ENCODE measurements at places on chromosomes 2 and 18.

DNA sequence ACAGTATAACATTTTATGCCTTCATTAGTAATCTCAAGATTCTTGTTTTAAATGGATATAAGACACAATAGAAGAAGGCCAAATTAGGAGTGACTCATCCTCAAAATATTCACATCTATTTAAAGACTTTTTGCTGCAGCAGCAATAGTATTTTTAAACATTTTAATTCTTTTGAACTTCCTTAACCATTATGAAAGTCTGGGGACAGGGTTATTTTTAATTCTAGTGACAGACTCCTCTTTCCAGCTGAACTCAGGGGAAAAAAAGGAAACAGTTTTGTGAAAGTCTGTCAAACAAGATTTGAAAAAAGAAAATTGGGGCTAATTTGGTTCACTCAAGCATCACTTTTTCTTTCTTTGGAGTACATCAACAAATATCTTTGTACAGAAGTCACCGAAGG lies 541.8 kb downstream of the NUP35 start:
- DNase-seq: no peak

DNA sequence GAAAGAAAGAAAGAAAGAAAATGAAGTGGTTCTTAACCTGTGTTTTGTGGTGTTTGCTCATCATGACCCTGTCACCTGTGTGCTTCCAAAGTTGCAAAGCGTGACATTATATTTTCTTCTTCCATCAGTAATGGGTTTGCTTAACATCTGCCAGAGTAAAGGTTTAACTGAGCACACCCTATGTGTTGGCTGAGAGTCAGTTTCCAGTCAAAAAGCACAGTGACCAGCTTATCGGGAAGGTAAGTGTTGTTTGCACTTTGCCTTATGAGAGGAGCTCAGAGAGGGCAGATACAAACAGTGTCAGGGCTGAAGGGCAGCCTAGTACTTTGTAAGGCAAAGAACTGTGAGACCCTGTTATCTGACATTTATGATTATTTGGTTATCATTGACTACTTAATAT lies 406.2 kb upstream of the CWC22 start:
- DNase-seq: no peak

DNA sequence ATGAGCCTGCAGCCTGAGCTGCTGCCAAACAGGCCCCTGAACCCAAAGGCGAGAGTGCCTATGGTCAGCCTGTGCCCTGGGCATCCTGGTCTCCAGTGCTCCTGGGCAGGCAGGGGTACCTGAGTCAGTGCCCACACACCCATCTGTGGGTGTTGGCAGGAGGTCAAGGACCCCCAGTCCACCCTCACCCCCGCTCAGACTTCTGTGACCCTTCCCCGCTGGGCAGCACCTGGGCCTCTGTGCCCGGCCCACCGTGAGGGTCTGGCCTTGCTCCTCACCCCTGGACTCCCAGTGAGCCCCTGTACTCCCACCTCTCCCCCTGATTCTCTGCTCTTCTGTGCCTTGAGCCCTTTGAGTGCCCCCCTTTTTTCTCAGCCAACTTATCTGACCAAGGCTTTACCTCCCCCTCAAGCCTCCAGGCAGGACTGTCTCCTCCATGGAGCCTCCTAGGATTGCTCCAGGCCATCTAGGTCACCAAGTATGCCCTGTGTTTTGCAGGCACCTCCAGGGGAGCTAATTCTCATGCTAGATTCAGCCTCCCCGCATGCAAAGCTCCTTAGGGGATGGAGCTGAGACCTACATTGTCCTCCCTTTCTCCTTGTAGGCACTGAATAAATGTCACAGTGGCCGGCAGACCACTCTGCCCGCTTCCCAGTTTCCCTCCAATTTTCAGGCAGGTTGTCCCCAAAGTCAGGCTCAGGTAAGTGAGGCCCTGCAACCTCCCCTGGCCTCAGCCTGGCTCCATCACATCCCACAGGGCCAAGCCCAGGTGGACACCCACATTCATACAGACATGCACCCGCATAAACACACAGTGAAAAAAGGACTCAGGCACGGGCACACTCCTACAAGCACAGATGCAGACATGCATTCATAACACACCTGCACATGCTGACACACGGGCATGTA lies 21.9 kb upstream of the PTMA start:
- no peak for DNase-seq

DNA sequence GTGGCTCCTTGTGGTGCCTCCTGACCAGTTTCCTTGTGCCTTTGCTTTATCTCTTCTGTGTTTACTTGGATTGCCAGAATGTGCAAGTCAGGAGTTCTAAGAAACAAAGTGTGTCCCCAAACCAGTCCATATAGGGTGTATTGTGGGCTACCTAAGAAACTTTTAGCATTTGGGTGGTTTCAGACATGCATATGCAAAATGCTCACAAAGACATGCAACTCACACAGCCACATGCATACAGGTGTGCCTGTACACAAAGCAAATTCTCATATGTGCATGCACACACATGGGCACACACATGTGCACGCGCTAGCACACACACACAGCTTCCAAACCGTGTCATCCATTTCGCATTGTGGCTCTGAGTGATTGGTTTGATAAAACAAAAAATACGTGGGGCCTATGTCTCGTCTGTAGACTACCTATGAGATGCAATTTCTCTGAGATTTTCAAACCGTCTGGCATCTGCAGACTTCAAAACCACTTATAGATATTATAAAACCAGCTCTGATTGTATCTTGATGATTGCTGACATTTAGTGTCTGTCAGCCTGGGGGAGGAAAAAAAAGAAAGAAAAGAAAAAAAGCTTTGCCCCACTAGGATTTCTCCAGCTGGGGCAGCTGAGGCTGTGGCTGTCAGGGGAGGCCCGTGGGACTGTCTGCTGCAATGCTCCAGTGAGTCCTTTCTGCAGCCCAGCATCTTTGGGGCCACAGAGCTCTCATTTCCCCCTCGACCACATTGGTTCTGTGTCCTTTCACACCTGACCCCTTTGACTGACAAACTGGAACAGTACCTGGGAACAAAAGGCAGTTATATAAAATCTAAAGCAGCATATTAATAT lies 556.1 kb downstream of the CMPK2 start:
- no peak for DNase-seq

DNA sequence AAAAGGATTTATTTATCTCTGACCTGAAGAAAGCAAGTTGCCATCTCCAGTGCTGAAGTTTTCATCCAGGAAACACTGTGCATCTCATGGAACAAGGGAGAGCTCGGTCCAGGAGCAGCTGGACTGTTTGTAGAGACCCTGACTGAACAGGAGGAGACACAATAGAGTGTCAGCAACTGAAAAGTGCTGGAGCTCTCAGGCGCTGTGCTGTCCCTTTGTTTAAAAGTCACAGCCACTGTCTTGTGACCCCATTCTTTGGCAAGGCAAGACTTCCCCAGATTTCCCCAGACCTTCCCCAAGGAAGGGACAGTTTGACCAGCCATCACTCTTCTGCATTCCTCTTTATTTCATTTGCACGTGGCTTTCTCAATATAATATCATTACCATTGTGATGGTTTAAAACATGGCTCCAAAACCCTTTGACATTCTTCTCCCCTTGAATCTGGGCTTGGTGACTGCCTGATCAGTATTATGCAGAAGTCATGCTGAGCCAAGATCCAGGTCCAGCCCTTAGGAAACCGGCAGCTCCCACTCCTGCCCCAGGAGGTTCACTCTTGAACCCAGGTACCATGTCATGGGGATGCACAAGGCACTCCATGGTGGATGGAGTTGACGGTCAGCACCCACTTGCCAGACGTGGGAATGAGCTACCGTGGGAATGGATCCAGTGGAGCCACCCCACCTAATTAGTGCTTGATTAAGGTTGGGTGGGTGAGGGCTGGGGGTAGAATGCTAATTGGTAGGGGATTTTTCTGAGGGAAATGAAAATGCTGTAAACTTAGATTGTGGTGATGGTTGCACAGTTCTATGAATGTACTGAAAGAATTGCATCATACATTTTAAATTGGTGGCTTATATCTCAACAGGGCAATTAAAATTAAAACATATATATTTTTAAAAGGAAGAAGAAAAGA lies 497.9 kb upstream of the RAB6C start:
- no peak for DNase-seq

- no peak for DNase-seq
Observed at GRCh38 chr2:200423541-200423940, 86.3 kb downstream of the KCTD18 start.

DNA sequence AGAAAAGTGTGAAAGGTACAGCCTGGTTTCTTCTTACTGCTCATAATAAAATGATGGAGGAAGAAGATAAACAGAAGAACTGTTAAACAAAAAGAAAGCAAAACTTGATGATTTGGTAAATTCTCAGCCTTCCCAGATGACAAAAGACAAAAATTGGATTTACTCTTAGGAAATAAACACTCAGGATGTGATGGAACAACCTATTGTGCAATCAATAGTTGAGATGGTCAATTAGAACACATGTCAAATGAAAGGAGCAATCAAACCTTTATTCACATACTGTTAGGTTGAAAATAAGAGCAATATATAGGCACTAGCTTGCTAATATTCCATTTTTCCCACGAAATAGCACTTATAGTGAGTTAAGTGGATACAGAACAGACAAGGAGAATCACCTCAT lies 1174.0 kb upstream of the SLC39A10 start:
- no peak for DNase-seq

Data from type B pancreatic cell (in vitro differentiated cells).